ENCODE measurements at places on chromosomes 12 and 14.

GRCh38 chr12:56687223-56688128 lies 608 bp downstream of the PTGES3 start:
- DNase-seq, result peak; percentile 77

GRCh38 chr12:106044773-106045172 lies 94.0 kb downstream of the NUAK1 start:
- no peak for DNase-seq

DNA sequence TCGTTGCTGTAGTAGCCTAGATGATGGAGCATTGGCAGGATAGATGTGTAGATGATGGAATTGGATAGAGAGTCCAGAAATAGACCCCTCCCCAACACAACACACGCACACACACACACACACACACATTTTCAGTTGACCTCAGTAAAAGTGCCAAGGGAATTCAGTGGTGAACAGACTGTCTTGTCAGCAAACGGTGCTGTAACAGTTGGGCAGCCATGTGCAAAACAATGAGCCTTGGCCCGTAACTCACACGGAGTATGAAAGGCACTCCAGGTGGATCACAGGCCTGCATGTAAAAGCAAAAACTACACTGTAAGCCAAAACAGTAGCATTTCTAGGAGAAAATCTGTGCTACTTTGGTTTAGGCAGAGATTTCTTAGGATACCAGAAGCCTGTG lies 87.8 kb downstream of the DDX51 start:
- no peak for DNase-seq

- peak; percentile 42 for DNase-seq
Observed at GRCh38 chr14:76050797-76051392, 65.3 kb downstream of the IFT43 start.

GRCh38 chr14:67984274-67984673 lies 164.7 kb downstream of the RAD51B start:
- no peak for DNase-seq

GRCh38 chr14:105019861-105020814 lies 745 bp downstream of the CDCA4 start:
- DNase-seq, result peak; percentile 47

DNA sequence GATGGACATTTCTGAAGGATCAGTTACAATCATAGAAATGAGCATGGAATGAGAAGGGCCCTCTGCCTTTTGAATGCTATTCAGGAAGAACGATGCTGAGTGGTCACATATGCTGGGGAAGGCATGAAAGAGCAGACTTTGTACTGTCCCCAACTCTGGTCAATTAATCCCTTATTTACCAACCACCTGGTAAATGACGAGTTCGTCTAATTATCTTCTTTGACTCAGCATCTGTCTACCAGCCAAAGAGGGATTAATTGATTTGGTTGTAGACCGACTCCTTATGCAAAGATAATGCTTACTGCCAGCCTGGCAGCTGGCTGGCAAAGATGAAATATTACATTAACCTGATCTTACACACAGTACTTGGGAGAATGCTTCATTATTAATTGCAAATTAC lies 152.2 kb downstream of the CHST11 start:
- DNase-seq, result no peak

GRCh38 chr14:67679006-67679405 lies 4.6 kb upstream of the VTI1B start:
- no peak for DNase-seq

- no peak for DNase-seq
Observed at GRCh38 chr14:21091821-21092272, 6.6 kb downstream of the ZNF219 start.

DNA sequence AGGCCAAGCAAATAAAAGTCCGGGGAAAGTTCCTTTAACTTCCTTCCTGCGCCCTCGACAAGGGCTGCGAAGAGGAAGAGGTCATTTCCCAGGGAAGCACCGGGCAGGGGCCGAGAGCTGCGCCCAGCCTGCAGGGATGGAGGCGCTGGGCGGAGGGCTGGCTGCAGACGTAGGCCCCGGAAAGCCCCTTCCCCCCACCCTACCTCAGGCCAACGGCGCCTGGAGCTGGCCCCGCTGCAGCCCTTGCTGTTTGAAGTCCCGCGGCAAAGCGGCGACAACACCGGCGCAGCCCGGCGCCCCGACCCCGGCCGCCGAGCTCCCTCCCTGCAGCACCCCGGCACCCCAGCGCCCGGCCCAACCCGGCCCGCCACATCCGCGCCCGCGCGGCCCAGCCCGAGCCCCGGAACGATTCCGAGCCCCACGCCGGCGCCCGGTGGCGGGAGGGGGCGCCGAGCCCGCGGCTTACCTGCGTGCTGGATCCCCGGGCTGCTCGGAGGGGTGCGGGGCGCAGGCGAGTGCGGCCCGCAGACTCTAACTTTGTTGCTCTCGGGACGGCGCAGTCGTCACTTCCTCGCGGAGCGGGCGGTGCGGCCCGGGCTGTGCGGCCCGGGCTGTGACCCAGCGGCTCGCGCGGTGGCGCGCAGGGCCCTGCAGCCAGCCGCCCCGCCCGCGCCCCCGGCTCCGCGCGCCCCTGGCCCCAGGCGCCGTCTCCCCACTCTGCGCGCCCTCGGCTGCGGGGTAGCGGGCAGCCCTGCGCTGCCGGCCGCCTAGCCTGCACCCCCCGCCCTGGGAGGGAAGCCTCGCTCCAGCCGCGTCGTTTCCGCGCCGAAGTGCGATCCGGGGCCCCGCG lies 64.8 kb upstream of the PTGR2 start:
- DNase-seq, result peak; percentile 47

DNA sequence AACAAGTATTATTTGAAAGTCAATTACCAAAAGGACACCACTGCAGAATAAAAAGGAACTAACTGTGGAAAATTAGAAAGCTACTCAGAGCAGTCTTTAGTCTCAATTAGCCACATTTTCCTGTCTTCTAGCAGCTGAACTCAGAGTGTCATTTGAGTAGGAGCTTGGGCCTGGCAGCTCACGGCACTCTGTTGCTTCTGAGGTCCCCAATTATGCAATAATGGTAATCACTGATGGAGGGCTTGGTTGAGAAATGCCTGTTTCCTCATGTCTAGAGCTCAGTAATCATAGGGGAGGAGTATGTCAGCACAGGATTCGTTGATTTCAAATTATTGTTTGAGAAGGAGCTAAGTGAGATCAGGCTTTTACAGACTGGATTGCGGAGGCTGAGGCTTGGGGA lies 108.6 kb downstream of the VRK1 start:
- peak; percentile 77 for DNase-seq

DNA sequence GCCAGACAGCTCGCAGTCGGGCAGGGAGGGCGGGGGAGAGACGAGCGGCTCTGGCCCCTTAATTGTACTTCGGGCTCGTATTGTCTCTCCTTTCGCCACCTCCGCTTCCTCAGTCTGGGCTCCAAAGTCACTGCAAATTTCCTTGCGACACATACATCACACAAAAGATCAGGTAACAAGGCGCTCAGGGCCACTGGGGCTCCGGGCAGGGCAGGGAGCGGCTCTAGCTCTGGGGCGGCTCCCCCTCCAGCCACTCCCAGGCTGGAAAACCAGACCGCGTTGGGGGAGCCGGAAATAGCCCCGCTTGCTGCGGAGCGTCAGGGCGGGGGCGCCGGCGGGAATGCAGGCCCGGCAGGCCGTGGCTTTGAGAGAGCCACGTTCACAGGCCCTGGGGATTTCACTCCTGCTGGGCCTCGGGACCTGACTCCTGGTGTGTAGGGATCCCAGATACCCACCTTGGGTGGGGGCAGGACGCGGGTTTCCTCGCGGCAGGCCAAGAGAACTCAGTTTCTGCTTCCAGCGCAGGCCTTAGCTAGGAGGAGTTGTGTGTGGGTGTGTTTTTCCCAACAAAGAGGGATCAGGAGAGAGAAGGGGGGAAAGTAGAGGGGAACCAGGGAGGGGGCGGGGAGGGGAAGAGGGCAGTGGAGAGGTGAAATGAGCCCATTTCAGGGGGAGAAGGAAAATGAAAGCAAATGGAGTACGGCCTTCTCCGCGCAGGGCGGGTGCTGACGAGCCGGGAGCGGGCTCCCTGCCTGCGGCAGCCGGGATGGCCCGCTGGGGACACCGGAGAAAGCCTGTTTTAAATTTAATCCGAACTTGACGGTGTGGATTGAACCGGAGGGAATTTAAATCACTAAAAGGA lies 4.4 kb upstream of the HOXC9 start:
- DNase-seq, result no peak

- DNase-seq, result no peak
Observed at GRCh38 chr12:43107026-43107775, 444.8 kb downstream of the ADAMTS20 start.

DNA sequence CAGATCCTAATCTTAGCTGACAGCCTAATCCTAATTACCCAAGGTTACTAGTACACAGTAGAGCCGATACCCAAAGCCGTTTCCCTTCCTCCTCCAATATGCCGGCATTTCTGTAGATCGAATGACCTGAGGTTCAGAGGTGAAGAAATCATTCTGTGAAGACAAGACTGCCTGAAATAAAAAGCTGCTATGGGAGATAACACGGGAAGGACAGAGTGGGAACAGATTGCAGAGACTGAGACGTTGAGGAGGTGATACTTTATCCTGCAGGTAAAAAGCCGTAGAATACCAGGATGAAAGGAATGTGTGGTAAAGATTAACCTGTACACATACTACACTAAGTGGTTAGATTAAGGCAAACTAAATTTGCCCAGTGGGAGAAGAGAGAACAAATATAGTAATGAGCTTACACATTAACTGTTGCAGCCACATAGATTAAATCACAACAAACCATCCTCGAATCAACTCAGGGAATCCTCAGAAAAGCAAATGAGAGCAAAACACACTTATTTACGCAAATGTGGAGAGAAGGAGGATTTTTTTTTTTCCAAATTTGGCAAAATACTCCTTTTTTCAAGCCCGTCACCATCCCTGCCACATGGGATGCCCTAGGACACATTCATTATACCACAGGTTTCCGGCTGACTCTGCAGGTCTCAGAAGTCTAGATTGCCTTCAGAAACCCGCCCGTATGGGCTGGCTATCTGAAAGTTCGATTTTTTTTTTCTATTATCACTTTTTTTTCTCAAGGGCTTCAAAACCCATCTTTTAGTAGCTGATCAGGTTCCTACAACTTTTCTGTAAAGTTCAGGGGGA lies 188.0 kb downstream of the TTC8 start:
- no peak for DNase-seq

- no peak for DNase-seq
Observed at GRCh38 chr12:131365821-131366260, 345.0 kb upstream of the SFSWAP start.

DNA sequence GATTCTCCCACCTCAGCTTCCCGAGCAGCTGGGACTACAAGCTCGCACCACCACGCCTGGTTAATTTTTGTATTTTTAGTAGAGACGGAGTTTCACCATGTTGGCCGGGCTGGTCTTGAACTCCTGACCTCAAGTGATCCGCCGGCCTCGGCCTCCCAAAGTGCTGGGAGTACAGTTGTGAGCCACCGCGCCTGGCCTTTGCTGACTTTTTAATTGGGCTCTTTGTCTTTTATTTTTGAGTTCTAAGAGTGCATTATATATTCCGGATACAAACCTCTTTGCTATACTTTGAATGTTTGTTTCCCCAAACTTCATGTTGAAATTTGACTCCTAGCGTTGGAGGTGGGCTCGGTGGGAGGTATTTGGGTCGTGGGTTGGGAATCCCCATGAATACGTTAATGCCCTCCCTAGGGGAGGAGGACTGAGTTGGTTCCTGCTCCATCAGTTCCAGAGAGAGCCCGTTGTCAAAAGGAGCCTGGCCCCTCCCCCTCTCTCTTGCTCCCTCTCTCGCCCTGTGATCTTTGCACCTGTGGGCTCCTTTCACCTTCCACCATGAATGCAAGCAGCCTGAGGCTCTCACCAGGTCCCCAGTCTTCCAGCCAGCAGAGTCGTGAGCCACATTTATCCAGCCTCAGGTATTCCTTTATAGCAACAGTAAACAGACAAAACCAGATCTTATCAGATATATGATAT lies 103.2 kb upstream of the EVL start:
- no peak for DNase-seq

DNA sequence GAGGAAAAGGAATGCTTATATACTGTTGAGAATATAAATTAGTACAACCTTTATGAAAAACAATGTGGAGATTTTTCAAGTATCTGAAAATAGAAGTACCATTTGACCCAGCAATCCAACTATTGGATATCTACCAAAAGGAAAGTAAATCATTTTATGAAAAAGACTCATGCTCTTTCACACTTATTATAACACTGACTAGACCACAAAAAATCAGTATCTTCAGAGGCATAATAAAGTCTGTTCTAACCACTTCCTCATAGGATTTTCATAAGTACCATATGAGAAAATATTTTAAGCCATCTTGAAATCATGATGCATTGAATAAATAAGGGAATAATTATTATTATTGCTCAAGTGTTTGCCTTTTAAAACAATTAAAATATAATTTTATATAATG lies 90.8 kb downstream of the SLCO1B1 start:
- no peak for DNase-seq

- no peak for DNase-seq
Observed at GRCh38 chr12:7650091-7650490, 15.6 kb downstream of the APOBEC1 start.
